NCI-H187 (cell line): ENCODE measurements at places on chromosomes 13 and 19.

GRCh38 chr19:58428617-58429016, 11.3 kb downstream of the ZNF132 start:
- DNase-seq, result no peak

GRCh38 chr13:20637811-20638210, 65.7 kb upstream of the IL17D start:
- no peak for DNase-seq

- no peak for DNase-seq
These were observed 61.3 kb downstream of the ENOX1 start for GRCh38 chr13:43725460-43725859.

DNA sequence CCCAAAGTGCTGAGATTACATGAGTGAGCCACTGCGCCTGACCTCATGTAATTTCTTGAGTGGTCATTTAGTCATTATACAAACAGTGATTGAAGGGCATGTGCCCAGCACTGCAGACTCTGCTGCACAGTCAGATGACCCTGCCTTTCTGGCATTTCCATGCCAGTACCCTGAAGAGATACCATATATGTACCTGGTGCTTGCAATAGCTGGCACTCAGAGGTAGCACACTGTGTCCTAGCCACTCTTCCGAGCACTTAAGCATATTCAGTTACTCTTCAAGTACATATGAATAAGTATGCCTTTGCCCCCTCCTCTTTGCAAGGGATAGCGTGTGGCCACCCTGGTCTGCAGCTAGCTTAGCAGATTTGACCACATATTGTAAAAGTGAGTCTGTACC, 15.5 kb downstream of the STX10 start:
- DNase-seq, result no peak

DNA sequence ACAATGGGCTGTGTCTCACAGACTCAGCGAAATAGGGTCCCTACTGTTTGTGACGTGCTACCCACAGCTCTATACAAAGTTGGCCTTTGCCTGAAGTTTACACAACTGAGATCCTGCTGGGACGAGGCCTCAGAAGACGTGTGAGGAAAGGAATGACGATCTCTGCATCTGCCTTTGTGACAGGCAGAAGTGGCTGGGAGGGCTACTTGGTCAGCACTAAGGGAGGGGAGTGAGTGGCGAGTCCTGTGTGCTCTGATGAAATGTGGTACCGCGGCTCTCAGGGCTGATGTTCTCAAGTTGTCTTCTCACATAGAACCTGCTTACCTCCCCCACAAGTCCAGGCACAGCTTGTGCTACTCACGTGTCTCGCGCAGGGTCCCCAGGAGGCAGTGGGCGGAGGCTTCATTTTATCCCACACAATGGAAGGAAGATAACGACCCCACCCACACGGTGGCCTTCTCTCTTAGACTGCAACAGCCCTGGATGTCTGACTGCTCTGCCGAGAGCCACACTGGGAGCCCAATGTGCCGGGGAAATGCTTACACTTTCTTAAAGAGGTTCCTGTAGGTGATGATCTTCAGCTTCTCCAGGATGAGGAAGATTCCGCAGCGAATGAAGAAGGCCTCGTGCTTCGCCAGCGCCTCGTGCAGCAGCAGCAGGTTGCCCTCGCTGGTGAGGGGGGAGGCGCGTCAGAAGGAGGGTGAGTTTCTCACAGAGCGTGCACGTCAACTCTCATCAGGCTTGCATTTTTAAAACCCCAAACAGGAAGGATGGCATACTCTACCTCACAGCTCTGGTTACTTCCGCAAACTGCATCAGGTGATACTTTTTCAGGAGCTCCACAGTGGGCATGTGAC, 21.2 kb downstream of the PROZ start:
- no peak for DNase-seq

- DNase-seq, result no peak
These were observed 61.9 kb downstream of the TNFRSF19 start for GRCh38 chr13:23632048-23632582.

- DNase-seq, result no peak
These were observed 12.5 kb upstream of the MAP1S start for GRCh38 chr19:17706750-17707181.

DNA sequence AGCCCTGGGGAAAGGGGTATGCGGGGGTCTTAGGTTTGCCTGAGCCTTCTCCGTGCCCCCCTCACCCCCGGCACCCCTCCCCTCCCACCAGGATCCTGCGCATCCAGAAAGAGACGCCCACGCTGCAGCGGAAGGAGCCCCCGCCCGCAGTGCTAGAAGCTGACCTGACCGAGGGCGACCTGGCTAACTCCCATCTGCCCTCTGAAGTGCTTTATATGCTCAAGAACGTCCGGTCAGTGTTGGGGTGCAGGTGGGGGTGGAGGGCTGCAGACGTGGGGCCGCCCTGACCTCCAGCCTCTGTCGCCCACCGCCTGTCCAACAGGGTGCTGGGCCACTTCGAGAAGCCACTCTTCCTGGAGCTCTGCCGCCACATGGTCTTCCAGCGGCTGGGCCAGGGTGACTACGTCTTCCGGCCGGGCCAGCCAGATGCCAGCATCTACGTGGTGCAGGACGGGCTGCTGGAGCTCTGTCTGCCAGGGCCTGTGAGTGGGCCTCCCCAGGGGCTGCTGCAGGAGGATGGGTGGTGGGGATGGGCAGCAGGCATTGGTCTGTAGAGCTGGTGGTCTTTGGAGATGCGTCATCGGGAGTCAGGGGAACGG, 4.4 kb downstream of the PNPLA6 start:
- DNase-seq, result no peak

GRCh38 chr13:66655847-66656454, 574.2 kb downstream of the PCDH9 start:
- no peak for DNase-seq

DNA sequence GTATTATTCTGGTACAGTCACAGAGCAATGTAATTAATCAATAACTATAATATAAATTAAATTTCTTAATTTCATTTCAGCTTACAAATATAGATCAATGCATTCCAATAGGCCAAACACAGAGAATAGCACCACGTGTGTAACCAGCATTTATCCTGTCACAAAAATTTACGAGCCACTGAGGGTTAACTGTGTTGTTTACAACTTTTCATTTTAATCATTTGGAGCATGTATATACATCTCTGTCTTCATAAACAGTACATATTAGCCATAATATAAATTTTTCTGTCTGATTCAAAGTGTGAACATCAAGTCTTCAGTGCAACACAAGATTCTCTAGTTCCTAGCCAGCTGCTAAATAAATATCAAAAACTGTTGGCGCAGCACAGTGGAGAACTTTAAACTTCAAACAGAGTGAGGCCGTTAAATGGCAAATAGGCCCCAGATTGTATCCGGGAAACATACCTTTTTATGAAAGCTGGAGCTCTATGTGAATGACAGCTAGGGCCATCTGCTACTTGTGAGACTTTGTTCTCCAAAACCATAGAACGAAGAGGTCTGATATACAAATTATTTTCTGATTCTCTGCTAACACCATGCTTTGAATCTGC, 105.1 kb downstream of the TBC1D4 start:
- DNase-seq, result no peak

- no peak for DNase-seq
These were observed 16.1 kb upstream of the MADCAM1 start for GRCh38 chr19:480016-480855.

DNA sequence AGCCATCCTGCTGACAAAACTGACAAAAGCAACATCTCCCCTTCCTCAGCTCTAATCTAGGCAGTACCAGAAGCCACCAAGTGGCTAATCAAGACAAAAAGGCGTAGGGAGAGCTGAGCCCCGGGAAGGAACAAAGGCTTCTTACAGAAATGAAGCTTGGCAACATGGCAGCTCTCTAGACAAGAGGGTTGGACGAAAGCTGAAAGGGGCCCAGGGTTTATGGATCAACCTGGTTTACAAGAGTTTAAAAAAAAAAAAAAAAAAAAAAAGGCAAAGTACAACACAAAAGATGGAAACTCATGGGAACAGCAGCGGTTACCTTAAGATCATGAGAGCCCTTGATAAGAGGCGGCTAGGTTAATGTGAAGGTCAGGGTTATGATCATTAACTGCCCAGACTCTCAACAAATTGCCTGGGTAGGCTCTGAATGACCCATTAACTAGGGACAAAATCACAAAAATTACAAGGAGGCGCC, 14.0 kb downstream of the ZC3H4 start:
- DNase-seq, result no peak

DNA sequence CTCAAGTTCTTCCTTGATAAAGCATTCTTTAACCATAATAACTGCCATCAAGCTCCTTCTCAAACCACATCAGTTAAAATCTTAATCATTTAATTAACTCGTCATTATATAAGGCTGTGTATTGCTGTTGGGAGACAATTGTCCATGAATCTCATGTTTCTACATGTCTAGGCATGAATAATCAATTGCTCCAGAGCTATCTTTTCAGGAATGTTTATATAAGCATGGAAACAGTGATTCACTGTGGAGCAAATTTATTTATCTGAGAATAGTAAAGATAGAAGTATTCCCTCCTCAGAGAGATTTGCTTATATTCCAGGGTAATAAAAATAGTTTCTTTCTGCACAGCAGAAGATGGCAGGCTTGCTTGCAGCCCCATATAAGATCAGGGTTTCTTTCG, 71.1 kb downstream of the CBY2 start:
- no peak for DNase-seq

DNA sequence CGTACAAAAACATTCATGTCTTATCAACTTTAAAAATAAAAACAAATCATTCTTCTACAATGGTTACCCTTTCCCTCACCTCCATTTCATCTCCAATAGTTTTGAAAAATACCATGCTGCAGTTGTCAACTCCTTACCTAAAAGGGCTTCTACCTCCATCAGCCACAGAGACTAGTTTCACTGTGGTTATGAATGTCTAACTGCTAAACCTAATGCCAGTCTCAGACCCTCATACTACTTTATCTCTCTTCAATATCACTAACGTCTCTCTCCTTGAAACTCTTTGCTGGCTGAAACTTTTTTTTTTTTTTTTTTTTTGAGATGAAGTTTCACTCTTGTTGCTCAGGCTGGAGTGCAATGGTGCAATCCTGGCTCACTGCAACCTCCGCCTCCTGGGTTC, 27.1 kb downstream of the LNX2 start:
- DNase-seq, result no peak

DNA sequence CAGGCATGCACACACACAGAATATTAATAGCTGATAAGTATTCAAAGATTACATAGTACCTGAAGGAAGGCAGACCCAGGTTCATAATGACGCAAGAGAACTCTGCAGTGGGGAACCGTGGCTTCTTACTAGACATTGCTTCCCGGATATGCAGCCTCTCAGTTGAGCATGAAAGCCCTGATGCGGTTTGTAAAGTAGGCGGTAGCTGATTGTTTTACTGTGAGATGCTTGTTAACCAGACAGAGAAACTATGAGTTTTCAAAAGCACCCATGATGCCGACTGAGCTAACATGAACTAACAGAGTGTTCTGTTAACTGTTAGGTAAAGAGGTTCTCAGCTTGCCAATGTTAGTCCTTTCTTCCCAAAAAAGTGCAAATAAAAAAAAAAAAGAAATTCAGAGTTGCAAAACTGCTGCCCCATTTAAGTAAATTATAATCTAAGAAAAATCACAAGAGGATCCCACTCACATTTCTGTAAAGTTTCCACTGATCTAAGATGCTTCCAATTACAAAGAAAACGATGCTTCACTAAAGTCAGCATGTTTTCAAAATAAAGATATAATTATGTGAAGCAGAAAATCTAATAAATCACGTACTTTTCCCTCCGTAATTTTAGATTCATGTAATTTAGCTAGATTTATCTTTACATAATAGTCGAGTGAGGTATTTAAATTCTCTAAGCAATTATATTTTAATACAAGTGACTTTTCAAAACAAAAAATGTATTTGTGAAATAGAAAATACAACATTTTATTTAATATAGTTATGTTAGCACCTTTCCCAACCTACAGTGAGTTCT, 2.2 kb downstream of the FLT1 start:
- DNase-seq, result no peak

- no peak for DNase-seq
These were observed 63.9 kb upstream of the ATXN8OS start for GRCh38 chr13:70043685-70044084.

- DNase-seq, result no peak
These were observed 1.1 kb downstream of the ISYNA1 start for GRCh38 chr19:18436671-18437490.

GRCh38 chr13:21501686-21502085, 42.6 kb upstream of the ZDHHC20 start:
- DNase-seq, result no peak

DNA sequence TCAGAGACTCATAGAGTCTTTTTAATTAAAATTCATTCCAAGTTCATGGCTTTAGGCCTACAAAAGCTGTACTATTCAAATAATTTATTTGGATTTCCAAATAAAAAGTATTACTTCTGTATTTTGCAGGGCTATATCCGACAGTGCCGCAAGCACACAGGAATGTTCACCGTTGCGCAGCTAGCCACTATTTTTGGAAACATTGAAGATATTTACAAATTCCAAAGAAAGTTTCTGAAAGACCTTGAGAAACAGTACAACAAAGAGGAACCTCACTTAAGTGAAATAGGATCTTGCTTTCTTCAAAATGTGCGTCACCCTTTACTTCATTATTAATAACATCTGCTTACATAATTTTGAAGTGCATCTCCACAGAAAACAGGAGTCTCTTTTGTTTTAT, 20.5 kb upstream of the C1QTNF9 start:
- no peak for DNase-seq

- DNase-seq, result no peak
These were observed 194.1 kb downstream of the TDRD3 start for GRCh38 chr13:60590800-60591747.
